Midbrain (tissue), 1 donor: ENCODE measurements at places on chromosomes 2 and 18.

DNA sequence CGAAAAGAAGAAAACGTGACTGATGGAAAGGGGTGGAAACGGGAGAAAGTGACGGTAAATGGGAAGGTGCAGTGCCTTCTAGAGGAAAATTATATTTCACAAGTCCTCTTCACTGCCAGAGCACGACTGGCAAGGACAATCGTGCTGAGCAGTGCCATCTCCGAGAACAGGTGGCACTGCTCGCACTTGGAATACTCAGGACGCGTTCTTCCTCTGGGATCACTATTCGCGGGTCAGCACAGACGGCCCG, 364 bp downstream of the STAT1 start:
- DNase-seq: peak; percentile 58

- DNase-seq: no peak
Measured at GRCh38 chr2:183474912-183475695, 350.9 kb downstream of the NUP35 start.

DNA sequence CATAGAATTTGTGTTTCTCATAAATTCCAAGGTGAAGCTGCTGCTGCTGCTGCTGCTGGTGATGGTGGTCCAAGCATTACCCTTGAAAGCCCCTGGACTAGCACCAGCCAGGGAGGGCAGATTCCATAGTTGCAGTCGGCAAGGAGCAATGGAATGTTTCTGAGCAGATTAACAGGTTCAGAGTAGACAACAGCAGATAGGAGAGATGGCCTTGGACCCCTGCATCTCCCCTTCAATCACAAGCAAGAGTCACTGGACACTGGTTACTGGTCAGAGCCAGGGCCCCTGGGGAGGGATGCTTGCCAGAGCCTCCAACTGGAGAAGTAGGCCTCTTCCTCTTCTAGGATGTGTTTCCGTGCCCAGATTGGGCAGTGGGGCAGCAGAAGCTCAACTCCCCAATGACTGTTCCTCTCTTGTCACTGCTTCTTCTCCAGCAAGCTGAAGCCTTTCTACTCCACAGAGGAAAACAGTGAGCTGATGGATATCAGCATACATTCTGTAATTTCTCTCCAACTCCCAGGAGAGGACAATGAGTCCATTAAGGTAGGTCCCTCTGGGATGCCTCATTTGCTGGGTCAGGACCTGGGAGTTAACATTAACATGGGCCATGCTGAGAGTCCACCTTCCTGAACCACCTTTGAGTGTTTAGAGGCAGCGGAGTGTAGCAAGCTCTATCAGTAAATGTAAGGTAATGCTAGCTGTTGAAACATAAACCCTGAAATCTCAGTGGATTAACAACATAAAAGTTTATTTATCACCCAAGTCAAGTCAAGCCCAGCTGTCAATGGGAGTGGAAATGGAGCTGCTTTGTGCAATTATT, 35.3 kb downstream of the MROH2A start:
- no peak for DNase-seq

DNA sequence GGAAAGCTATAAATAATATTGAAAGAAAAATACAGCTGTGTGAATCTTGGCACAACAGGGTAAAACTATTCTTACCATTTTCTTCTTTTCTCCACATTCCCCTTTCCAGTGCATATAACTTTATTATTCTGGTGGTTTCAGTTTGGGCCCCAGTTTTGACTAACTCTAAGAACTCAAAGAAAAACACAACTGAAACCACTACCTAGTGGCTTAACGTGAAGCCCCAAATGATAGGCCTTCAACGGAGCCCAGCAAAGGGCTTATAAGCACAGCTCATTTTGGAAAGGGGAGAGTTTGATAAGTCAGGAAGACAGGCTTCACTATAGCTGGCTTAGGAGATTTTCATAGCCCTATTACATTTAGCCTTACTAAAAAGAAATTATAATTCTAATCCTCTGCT, 62.4 kb downstream of the PPP1R1C start:
- DNase-seq: no peak

DNA sequence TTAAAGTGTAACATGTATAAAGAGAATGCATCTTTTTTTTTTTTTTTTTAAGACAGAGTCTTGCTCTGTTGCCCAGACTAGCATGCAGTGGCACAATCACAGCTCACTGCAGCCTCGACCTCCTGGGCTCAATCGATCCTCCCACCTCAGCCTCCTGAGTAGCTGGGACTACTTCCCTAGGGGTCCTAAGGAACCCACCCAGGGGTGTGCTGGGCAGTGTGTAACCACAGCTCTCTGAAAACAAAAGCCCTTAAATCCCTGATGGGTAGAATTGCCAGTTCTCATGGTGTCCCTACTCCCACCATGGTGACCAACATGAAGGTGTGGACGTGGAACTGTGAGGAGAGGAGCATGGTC, 105.6 kb upstream of the ST3GAL5 start:
- no peak for DNase-seq

GRCh38 chr2:196276421-196276820, 105.0 kb upstream of the STK17B start:
- DNase-seq: no peak

- no peak for DNase-seq
Measured at GRCh38 chr2:189608170-189608569, 27.6 kb upstream of the SLC40A1 start.

- no peak for DNase-seq
Measured at GRCh38 chr2:26900831-26901321, 52.9 kb downstream of the DPYSL5 start.

- peak; percentile 13 for DNase-seq
Measured at GRCh38 chr2:171317492-171318125, 116.2 kb downstream of the METTL8 start.

GRCh38 chr2:238875471-238876231, 27.8 kb downstream of the TWIST2 start:
- no peak for DNase-seq
